ENCODE measurements at places on chromosomes 4 and X.
A peak's percentile ranks its signal among the peaks of the same experiment; 100 is the strongest.

DNA sequence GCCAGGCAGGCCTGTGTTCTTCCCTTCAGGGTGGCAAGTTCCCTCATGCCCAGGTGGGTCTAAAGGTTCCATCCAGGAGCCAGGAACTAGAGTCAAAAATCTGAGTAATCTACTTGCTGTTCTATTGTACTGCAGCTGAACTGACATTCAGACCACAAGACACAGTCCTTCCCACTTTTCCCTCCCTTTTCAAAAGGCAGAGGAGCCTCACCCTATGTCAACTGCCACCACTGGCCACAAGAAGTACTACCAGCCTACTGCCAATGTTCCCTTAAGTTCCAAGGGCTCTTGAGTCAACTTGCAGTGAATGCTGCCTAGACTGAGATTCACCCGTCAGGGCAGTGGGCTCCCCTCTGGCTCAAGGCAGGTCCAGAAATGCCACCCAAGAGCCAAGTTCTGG, 133.5 kb downstream of the FAM47B start:
- DNase-seq, result no peak

DNA sequence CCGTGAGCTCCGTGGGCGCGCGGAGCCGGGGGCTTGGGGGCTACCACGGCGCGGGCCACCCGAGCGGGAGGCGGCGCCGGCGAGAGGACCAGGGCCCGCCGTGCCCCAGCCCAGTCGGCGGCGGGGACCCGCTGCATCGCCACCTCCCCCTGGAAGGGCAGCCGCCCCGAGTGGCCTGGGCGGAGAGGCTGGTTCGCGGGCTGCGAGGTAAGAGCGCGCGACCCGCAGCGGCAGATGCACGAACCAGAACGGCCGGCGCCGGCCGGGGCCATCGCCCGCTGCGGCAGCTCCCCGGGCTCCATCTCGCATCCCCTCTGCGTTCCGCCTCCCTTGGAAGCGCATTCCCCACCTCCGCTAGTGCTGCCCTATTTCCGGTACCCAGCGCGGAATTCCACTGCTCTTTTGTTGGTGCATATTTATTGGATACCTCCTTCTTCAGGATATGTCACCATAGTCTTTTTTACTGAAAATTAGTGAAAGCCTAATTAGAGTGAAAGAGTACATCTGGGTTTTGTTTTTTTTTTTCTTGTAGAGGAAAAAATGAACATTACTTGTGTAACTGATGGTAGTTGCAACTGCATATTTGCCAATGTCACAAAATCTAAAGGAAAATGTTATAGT, 797 bp downstream of the PKD2 start:
- DNase-seq, result peak; percentile 50

- DNase-seq, result no peak
Measured at GRCh38 chr4:87180767-87181166, 39.7 kb downstream of the KLHL8 start.

- DNase-seq, result peak; percentile 41
Measured at GRCh38 chr4:4461850-4462249, 74.9 kb downstream of the NSG1 start.

DNA sequence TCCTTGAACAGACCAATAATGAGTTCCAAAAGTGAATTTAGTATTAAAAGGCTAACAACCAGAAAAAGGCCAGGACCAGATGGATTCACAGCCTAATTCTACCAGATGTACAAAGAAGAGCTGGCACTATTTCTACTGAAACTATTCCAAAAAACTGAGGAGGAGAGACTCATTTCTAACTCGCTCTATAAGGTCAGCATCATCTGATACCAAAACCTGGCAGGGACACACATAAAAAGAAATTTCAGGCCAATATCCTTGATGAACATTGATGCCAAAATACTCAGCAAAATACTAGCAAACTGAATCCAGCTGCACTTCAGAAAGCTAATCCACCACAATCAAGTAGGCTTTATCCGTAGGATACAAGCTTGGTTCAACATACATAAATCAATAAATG, 35.8 kb upstream of the USP46 start:
- DNase-seq, result no peak

DNA sequence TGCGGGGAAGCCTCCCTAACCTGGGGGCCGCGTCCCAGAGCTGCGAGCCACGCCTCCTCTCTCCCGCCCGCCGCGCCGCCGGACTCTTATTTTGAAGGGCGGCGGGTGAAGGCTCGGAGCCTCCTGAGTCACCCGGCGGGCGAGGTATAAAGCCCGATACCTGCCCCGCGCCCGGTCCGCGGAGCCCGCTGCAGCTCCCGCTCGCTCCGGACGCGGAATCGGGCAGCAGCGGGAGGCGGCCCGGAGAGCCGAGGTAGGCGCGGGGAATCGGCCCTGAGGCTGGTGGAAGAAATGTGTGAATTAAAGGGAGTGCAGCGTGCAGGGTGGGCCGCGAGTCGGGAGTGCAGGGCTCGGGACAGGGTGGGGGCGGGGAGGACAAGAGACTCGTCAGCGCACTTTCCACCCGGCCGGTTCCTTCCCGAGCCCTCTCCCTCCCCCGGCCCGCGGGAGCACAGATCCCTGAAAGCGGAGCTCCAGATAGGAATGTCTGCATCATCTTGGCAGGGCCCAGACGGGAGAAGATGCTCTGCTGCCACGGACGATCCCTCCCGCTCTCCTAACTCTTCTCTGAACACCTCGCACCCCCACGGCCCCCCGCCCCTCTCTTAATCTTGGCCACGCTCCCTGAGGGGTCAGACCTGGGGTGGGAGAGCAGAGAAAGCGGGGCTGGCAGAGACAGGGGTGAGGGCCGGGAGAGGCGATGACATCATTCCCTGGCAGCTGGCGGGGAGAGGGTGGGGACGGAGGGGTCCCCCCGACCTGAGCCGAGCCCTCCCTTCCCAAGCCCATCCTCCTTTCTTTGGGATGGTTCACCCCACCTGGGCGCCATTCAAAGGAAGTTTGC, 177.9 kb downstream of the CBR4 start:
- DNase-seq, result peak; percentile 59

GRCh38 chr4:41006141-41006540, 208.2 kb downstream of the APBB2 start:
- no peak for DNase-seq

GRCh38 chr4:7607156-7607910, 172.6 kb upstream of the PSAPL1 start:
- DNase-seq, result no peak

- no peak for DNase-seq
Measured at GRCh38 chr4:174483792-174484191, 38.5 kb downstream of the HPGD start.

GRCh38 chr4:8774071-8774470, 97.6 kb downstream of the HMX1 start:
- no peak for DNase-seq

GRCh38 chr4:6307891-6308290, 38.2 kb downstream of the WFS1 start:
- no peak for DNase-seq

DNA sequence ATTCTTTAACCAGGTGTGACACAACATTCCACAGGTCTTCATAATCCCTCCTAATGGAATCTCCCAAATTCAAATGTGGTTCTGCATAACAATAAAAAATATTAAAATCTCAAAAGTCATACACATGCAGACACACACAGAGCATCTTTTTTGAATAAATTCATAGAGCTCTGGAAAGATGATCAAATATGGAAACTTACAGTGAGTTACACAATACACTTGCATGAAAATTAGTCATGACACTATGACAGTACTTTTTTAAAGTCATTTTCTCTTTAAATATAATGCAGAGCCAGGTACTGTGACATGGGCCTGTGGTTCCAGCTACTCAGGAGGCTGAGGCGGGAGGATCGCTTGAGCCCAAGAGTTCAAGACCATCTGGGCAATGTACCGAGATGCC, 38.9 kb downstream of the DDX60L start:
- DNase-seq, result no peak

DNA sequence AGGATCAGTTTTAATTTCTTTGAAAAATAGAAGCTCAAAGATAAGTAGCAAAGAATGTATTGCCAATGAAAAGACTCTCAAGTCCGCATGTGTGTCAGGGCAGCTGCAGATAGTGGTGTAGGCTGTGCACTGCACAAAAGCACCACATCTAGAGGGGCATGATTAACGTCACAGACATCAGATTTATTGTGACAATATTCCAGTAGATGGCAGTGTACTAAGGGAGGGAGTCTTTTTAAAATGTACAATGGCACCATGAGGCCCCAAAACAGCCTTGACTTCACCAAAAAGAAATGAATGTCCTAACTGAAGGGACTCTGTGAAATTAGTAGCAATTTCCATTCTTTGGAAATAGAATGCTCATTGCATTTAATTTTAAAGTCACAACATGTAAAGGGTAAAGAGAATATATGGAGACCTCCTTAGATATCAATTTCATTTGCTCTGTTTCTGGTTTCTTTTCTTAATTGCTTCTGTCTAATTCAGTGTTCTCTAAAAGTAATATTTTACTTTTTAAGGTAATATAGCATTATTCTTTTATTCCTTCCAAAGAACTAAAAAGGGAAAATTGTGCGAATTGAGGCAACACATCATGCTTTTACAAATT, 98.4 kb downstream of the ZNF827 start:
- no peak for DNase-seq

- no peak for DNase-seq
Measured at GRCh38 chr4:126354784-126355183, 1040.0 kb downstream of the FAT4 start.

GRCh38 chr4:146238107-146238506, 23.8 kb downstream of the REELD1 start:
- DNase-seq, result no peak

DNA sequence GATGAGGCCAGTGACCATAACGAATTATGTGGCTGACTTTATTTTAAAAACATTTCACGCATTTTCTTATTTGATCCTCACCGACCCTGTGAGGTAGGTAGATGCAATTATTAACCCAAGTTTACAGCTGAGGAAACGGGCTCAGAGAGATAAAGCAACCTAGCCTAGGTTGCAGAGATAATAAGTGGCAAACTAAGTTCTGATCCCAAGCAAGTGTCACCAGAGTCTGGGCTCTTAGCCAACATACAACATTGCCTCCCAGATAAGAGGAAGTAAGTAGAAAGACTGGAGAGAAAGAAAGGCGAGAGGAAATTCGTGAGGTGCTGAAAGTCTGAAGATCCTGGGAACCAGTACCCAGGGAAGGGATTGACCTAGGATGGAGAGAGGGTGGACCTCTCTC, 77.4 kb upstream of the GPR50 start:
- no peak for DNase-seq

DNA sequence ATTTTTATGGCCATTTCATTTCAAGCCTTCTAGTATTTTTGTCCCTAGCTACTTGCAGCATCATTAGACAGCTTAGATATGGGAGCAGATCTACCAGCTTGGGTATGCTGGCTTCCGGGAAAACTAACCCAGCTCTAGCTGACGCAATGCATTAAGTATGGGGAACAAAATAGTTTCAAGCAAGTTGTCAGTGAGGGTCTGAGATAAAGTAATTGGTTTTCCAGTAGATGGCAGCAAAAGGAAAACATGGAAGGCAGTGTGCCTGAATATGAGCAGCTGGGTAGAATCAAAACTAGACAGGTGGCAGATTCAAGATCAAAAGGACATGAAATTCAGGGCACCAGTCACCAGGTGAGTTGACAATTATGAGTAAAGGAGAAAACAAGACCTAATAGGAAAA, 340.9 kb upstream of the CTSO start:
- no peak for DNase-seq

GRCh38 chrX:26999634-27000033, 463.5 kb downstream of the PPP4R3C start:
- DNase-seq, result no peak

- no peak for DNase-seq
Measured at GRCh38 chrX:2401201-2401589, 99.6 kb downstream of the DHRSX start.

- no peak for DNase-seq
Measured at GRCh38 chr4:152594978-152595925, 59.4 kb upstream of the FBXW7 start.

DNA sequence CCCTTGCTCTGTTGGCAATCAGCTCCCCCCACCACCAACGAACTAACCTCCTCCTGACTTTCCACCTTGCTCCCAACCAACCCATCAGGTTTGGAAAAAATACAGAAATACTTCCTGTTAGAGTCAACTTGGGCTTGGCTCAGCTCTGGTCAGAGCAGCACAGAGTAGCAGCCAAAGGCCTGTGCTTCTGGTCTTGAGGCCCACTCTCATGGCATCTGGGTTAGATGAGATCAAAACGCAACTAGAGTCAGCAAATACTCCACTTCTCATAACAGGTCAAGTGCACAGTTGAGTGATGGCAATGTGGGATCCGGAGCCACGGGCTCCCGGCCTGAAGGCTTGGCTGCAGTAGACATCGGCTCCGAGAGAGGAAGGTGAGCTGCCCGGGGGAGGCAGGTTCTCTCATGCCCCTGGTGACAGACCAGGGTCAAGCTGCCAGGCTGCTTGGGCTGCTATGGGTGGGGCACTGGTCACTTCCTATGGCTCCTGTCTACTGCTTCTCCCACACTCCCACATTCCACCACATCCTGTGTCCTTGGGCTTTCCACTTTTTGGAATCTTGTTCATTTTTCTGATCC, 34.8 kb downstream of the ZNF185 start:
- no peak for DNase-seq

DNA sequence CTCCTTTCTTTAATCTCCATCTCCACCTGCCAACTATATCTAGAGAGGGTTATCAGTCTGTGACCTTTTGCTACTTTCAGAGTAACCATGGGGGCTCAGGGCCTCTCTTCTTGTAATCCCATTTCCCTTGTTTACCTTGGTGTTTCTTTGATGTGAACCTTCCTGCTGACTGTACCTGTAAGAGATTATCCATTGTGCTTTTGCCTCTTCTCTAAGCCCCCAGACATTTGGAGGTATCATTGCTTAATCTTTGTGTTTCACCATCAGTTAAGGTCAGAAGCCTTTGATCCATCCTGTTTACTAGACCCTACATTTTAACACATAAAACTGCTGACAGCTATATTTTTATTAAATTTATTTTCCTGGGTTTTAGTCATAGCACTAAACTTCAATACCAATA, 111.8 kb upstream of the RAP2C start:
- no peak for DNase-seq

DNA sequence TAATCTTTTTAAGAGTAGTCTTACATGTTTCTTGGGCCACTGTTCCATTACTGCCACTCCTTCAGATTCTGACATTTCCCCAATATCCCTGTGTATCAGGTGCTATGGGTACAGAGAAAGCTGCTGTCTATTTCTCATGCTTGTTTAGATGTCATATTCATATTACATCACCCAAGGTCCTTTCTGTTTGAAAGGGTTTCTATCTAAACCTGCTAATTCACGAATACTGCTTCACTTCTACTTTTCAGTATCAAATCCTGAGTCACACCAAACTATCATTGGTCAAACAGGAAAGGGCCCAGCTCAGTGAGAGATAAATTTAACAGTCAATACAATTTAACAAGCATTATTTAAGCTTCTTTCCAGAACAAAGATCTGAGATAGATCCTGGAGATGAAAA, 241.4 kb downstream of the UGT8 start:
- no peak for DNase-seq

GRCh38 chrX:68234171-68234910, 199.0 kb downstream of the OPHN1 start:
- no peak for DNase-seq

GRCh38 chrX:46376246-46376885, 168.9 kb downstream of the ZNF674 start:
- no peak for DNase-seq

DNA sequence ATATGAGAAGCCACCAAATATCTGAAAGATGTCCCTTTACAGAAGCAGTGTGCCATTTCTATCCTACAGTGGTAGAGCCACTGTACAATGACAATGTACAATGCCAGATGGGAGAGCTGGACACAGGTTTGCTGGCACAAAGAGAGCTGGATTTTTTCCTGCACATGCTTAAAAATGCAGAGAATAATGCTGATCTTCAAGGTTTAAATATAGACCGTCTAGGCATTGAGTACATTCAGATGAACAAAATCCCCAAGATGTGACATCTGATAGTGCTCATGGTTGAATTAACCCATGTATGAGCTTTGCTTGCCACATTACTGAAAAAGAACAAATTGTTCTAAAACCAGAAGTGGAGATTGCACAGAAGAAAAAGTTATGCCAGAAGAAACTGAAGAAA, 11.7 kb downstream of the ADGRL3 start:
- no peak for DNase-seq
